Naive thymus-derived CD4-positive, alpha-beta T cell (primary cell): ENCODE measurements at places on chromosomes 2 and 18. TPM values are rescaled to one million over a fixed set of nuclear protein-coding genes. Genes with fewer than 3 reads are reported as not detected.

The TTR gene
- not detected for total RNA-seq

The TCF23 gene
- not detected for total RNA-seq

- no peaks in the 10 kb centered on the region for H3K36me3 ChIP-seq
- no peak overlapping the region for H3K4me3 ChIP-seq
- H3K27ac ChIP-seq: no peak overlapping the region
- DNase-seq: no peak
These were observed 496.9 kb upstream of the HNMT start for GRCh38 chr2:137467246-137467862.

DNA sequence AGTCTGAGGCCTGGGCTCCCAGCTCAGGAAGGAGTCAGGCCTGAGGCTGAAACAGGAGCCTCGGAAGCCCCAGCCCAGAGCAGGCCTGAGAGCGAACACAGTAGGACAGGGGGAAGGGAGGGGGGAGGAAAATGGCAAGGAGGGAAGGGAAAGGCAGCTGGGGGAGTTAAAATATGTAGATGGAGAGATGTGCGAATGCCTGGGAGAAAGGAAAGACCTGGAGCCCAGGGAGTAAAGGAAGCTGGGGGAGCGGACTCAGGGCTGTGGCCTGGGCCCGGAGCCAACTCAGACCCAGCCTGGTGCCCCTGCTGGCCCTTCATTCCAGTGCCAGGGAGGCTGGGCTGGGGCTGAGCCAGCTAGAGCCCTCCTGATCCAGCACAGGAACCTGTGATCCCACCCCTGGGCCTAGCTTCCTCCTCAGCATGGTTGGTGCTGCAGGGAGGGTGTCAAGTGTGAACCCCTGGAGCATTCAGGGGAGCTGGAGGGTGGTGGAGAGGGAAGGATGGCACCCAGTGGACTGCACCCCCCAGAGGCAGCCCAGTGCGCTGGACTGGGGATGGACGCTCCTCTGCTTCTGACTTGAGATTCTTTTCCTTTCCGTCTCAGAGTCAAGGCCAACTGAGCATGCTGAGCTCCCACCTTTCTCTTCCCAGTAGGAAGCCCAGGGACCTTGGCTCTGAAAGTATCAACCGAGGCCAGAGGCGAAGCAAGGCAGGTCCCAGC is 46.3 kb downstream of the EMX1 start:
- H3K36me3 ChIP-seq: no peaks in the 10 kb centered on the region
- H3K27ac ChIP-seq: no peak overlapping the region
- no peaks in the 10 kb centered on the region for H3K4me1 ChIP-seq

The SP5 gene
- total RNA-seq: not detected in 2 replicates

The AQP12A gene
- total RNA-seq: not detected

The DTNB gene
- 56.2 TPM for total RNA-seq

The TMEM127 gene
- total RNA-seq: 69.0 TPM

DNA sequence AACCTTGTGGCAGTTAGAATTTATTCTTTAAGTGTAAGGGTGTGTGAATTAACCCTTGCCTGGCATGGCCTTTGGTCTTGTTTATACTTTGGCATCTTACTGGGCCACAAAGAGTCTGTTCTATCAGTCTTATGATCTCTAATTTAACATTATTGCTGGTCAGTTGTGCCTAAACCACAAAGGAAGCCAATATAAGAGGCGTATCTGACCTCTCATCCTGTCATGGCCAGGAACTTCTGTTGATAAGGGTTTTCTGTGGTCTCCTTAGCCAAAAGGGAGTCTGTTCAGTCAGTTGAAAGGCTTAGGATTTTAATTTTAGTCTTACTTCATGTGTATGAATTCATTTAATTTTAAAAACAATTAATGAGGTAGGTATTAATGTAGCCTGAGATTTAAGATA is 127.2 kb downstream of the LRRTM4 start:
- no peak overlapping the region for H3K27ac ChIP-seq
- no peaks in the 10 kb centered on the region for H3K4me1 ChIP-seq
- no peak overlapping the region for H3K4me3 ChIP-seq
- no peaks in the 10 kb centered on the region for H3K27me3 ChIP-seq
- no peaks in the 10 kb centered on the region for H3K36me3 ChIP-seq

DNA sequence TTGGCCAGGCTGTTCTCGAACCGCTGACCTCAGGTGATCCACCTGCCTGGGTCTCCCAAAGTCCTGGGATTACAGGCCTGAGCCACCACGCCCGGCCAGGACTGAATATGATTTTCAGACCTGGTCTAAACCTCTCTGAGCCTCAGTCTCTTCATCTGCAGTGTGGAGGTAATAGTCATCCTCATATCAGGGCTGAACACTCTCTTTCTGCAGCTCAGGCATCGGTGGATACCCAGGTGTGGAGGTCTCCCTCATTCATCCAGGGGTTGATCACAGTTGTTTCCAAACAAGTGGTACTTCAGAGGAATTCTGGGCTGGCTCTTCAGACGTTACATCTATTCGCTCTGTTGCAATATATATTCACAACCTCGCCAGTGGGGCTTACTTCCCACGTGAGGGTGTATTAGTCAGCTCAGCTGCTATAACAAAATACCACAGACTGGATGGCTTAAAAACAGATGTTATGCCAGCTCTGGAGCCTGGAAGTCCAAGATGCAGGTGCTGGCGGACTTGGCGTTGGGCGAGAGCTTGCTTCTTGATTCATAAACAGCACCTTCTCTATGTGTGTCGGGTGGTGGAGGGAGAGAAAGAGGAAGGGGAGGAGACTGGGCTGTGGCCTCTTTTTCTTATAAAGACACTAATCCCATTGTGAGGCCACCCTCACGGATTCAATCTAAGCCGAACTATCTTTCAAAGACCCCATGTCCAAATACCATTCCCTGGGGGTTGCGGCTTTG is 2.9 kb upstream of the MBP start:
- no peak overlapping the region for H3K27ac ChIP-seq
- H3K4me1 ChIP-seq: peaks cover 10% of the 10 kb centered on the region
- no peak overlapping the region for H3K4me3 ChIP-seq

The FOXD4L1 gene
- 0.60 TPM for total RNA-seq

DNA sequence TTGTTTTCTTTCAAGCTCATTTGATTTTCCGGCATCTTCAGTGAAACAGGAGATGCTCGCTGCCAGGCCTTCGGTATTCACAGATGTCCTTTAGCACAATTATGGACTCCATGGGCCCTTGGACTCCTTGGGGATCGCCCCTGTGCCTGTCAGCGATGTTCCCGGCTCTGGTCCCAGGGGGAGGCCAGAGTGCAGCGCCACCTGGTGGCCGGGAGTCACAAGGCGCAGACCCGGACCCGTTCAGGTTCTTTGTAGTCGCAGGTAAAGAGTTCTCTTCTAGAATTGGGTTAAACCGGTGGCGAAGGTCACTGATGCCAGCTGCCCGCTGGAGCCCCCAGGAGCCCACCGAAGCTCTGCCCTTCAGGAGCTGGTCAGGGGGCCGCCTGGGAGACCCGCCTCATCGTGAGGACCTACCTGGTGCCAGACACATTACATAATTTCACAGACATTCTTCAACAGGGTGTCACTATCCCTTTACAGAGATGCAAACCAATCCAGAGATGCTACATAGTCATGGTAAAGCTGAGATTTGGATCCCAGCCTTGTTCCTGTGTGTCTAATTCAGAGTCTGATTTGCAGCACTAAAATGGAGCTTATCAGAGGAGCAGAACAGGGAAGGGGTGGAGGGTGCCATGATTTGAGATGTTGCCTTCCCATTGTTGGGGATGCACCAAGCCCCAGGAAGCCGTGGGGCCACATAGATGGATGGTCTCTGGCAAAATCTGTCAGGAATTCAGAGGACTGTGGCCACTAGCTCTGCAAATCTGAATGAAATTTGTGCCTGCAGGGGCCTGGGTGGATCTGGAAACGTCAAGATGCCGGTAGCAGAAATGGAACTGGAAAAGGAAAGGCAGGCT is 6.0 kb upstream of the INPP5D start:
- H3K4me1 ChIP-seq: peaks cover 8% of the 10 kb centered on the region
- no peak overlapping the region for H3K4me3 ChIP-seq
- DNase-seq: peak; percentile 57
- no peak overlapping the region for H3K27ac ChIP-seq

- H3K27me3 ChIP-seq: no peaks in the 10 kb centered on the region
- H3K4me3 ChIP-seq: no peak overlapping the region
- peak; percentile 5 for DNase-seq
- no peaks in the 10 kb centered on the region for H3K4me1 ChIP-seq
- no peak overlapping the region for H3K27ac ChIP-seq
- H3K36me3 ChIP-seq: no peaks in the 10 kb centered on the region
These were observed 119.3 kb upstream of the RBBP8 start for GRCh38 chr18:22813648-22814328.

DNA sequence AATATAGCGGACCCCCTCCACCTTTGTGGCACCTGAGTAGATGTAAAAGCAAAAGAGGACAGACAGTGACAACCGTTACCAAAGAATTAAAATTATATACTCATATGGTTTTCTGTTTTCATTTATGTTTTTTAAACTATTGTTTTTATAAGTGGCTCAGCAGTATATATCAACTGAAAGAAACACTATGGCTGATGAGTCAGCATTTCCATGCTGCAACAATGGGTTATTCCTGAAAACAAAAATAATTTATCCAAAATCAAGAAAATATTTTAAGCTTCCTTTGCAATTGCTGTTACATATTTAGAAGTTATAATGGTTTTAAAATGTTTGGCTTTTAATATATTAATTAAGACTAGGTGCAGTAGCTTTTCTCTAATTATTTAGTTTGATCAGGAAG is 17.7 kb downstream of the MRPS9 start:
- no peak overlapping the region for H3K27ac ChIP-seq
- no peaks in the 10 kb centered on the region for H3K36me3 ChIP-seq

DNA sequence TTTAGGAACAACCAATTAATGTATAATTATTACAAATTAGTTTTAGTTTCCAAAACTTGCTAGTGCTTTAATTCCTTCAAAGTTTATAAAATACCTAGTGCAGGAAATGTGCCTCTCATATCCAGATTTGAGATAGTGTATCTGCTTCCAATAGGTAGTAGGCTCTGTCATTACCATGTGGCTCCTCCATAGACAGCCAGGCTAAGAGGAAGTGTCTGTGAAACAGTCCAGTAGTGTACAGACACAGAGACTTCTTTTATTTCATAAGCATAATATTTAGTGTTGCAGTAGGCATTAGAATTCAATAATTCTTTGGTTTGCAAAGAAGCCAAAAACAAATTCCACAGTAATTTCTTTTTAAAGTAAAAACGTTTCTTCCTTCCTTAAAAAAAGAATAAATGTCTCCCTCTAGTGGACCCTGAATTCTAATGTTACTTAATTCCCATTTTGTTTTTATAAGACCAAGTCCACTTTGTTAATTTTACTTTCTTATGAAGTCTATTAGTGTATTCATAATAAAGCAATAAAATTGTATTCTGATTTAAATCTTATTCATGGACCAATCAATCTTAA is 101.2 kb downstream of the NEB start:
- peaks cover 16% of the 10 kb centered on the region for H3K4me1 ChIP-seq
- no peaks in the 10 kb centered on the region for H3K36me3 ChIP-seq
- no peak overlapping the region for H3K27ac ChIP-seq
- H3K4me3 ChIP-seq: no peak overlapping the region

DNA sequence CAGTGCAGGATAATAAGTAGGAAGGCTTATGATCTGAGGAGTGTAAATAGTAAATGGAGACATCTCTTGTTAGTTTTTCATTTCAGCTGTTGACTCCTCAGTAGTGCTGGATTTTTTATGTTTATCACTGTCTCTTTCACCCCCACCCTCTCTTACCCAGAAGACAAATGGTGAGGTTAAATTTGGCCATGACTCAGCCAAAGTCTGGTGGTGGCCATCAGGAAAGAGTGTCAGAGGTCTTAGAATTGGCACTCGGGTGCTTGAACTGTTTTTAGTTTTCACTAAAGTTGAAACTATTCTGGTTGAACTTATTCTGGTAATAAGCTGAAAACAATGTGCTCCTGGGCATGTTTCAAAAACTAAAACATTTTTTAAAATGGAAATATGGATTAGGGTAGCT is 123.3 kb downstream of the FHOD3 start:
- no peaks in the 10 kb centered on the region for H3K27me3 ChIP-seq
- no peaks in the 10 kb centered on the region for H3K4me1 ChIP-seq
- H3K36me3 ChIP-seq: no peaks in the 10 kb centered on the region
- DNase-seq: no peak
- no peak overlapping the region for H3K27ac ChIP-seq

DNA sequence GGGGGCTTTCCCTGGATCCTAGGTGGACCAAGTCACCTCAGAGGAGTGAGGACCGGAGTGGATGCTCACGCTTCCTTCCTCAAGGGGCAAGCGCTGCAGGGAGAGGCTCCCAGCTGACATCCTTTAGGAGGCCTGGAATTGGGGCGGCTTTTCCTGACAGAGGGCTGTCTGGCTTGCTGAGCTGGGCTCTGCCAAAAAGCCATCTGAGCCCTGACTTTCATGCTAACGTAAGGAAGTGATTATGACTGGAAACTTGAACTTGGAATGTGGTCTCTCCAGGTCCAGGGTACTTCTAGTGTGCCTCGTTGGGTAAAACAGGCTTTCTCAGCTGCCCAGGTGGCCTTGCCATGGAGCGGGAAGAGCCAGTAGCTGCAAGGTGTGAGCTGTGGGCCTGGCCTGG is 268.3 kb upstream of the SPRED2 start:
- no peaks in the 10 kb centered on the region for H3K27me3 ChIP-seq
- H3K4me3 ChIP-seq: no peak overlapping the region
- H3K4me1 ChIP-seq: no peaks in the 10 kb centered on the region
- DNase-seq: no peak

GRCh38 chr2:132448771-132449170 is 32.2 kb downstream of the GPR39 start:
- no peaks in the 10 kb centered on the region for H3K4me1 ChIP-seq
- no peaks in the 10 kb centered on the region for H3K27me3 ChIP-seq
- no peak overlapping the region for H3K4me3 ChIP-seq
- H3K36me3 ChIP-seq: no peaks in the 10 kb centered on the region
- DNase-seq: no peak
- H3K27ac ChIP-seq: no peak overlapping the region

- no peaks in the 10 kb centered on the region for H3K36me3 ChIP-seq
- no peak overlapping the region for H3K27ac ChIP-seq
- H3K4me1 ChIP-seq: no peaks in the 10 kb centered on the region
- no peaks in the 10 kb centered on the region for H3K27me3 ChIP-seq
These were observed 67.0 kb downstream of the ZEB2 start for GRCh38 chr2:144452989-144453336.

- H3K36me3 ChIP-seq: peaks cover 14% of the 10 kb centered on the region
- H3K27ac ChIP-seq: no peak overlapping the region
- H3K4me1 ChIP-seq: no peaks in the 10 kb centered on the region
- no peaks in the 10 kb centered on the region for H3K27me3 ChIP-seq
- H3K4me3 ChIP-seq: no peak overlapping the region
These were observed 94.9 kb downstream of the ADD2 start for GRCh38 chr2:70673041-70673647.

GRCh38 chr18:12858991-12859390 is 25.0 kb downstream of the PTPN2 start:
- H3K36me3 ChIP-seq: no peaks in the 10 kb centered on the region
- no peak overlapping the region for H3K4me3 ChIP-seq
- H3K27me3 ChIP-seq: no peaks in the 10 kb centered on the region
- DNase-seq: no peak

DNA sequence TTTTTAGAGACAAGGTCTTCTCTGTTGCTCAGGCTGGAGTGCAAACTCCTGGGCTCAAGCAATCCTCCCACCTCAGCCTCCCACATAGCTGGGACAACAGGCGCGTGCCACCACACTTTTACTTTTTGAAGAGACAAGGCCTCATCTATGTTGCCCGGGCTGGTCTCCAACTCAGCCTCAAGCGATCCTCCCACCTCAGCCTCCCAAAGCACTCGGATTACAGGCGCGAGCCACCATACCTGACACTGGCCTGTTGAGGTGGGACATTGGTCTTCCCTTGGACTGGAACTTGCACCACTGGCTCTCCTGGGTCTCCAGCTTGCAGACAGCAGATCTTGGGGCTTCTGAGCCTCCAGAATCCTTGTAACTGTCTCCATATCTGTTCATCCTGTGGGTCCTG is 75.6 kb downstream of the NDUFA10 start:
- peaks cover 7% of the 10 kb centered on the region for H3K36me3 ChIP-seq
- H3K4me1 ChIP-seq: peaks cover 7% of the 10 kb centered on the region
- no peak for DNase-seq
- no peak overlapping the region for H3K27ac ChIP-seq
